ENCODE measurements at places on chromosomes 12 and 14.

DNA sequence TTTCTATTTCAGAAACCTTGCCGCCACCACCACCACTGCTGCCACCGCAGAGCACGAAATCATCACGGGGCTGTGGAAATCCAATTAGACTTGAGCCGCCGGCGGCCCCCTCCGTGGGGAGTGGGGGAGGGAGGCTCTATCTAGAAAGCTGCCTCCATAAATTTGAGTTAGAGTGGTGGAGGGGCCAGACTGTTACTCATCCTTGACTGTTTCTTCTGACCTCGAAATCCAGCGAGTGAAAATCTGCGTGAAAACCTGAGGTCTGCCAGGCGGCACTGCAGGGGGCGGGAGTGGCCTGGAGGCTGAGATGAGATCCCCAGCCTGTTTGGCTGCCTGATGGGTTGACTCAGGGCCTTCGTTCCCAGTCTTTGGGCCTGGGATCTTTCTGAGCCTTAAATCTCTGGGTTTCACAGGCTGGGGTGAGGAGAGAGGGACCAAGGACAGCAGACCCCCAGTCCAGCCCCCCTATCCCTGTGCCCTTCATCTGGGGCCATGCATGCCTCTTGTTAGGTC lies 29.9 kb downstream of the TSPAN9 start:
- DNase-seq: no peak

- DNase-seq: no peak
Measured at GRCh38 chr14:81765651-81766275, 232.1 kb upstream of the SEL1L start.

DNA sequence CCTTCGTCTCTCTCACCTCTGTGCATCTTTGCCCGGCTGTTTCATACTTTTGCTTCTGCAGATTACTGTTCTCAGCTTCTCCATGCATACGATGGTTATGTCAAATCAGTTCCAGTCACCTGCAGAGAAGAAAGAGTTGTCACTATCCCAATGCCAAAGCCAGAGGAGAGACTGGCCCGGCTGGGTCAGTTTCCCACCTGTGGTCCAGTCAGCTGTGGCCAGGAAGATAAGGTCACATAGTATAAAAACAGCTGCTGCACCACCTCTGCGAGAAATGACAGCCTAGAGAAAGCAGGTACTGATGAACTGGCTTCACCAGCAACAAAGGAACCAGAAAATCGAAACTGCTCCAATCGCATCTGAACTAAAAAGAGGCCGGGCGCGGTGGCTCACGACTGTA lies 6.4 kb upstream of the P2RX4 start:
- no peak for DNase-seq

- no peak for DNase-seq
Measured at GRCh38 chr14:89801136-89801535, 153.4 kb downstream of the EFCAB11 start.

DNA sequence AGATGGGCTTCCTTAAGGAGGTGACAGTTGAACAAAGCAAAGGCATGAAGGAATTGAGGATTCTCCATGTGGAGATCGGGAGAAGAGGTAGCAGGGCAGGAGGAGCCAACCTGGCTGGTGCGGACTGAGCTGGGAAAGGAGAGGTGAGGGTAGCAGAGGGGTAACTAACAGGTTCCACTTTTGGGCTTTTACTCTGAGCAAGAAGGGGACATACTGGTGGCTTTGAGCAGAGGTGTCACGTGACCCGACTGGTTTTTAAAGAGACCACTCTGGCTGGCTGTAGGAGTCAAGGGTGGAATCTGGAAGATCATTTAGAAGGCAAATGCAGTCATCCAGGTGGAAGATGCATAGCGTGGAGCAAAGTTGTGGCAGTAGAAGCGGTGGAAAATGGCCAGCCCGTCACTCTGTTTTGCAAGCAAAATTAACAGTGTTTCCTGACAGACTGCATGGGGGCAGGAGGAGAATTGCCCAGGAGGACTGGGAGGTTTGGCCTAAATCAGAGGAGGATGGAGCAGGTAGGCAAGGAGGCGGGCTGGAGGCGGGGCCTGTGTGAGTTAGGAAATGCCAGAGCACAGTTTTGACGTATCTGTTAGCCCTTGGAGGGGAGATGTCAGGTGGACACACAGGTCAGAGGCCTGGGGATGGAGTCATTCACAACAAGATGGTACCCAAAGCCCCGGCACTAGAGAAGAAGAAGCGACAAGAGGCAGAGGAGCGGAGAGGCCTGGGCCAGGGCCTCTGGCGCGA lies 156.3 kb upstream of the FKBP4 start:
- DNase-seq: no peak

DNA sequence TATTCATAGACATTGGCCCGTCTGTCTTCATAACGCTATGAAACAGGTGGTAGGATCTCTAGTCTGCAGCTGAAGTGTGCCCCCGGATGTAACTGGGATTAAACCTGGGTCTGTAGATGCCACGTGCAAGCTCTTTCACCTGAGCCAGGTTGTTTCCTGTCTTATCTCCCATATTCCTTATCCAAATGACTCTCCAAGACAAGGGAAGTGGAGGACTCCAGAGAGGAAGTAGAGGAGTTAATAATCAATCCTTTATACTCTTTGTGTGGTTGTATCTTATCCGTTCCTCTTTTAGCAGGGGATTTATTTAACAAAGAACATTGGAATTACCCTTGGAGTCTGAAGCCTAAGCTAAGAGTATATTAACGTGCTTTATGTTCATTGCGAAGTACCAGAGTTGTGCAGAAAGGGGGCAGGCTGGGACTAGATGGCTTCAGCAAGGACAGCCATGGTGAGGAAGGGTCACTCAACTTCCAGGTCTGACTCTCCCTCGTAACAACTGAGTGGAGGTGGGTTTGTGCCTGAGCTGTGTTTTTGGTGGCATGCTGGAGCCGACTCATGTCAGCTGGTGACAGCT lies 82.8 kb downstream of the RIN3 start:
- no peak for DNase-seq

DNA sequence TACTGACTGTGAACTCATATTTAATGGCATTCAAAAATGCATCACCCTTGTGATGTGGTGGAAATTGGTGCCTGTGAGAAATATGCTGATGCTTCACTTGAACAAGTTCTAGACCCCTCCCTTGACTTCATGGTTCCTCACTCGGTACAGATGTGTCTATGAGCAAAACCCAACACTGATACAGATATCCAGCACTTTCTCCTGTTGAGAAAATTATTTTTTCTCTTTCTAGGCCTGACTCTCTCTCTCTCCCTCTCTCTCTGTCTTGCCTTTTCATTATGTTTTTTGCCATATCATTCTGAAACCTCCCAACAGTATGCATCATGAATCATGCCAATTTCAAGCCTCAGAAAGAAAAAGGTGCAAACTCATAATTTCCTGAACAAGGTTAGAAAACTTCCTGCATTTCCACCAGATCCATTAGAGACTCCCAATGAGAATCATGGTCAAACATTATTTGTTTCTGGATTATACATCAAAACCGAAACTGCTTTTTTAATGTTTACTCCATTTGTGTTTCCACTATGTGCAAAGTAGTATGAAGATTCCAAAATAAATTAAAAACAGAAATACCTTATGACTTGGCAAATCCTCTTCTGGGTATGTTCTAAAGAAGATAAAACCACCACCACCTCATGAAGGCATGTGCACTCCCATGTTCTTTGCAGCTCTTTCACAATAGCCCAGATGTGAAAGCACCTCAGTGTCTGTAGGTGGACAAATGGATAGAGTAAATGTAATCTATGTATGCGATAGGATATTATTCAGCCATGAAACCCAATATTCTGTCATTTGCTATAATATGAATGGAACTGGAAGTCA lies 543.6 kb downstream of the TMEM121 start:
- DNase-seq: no peak

- no peak for DNase-seq
Measured at GRCh38 chr14:71474301-71475265, 457.6 kb upstream of the RGS6 start.

GRCh38 chr14:63603749-63604277 lies 37.9 kb downstream of the WDR89 start:
- no peak for DNase-seq

DNA sequence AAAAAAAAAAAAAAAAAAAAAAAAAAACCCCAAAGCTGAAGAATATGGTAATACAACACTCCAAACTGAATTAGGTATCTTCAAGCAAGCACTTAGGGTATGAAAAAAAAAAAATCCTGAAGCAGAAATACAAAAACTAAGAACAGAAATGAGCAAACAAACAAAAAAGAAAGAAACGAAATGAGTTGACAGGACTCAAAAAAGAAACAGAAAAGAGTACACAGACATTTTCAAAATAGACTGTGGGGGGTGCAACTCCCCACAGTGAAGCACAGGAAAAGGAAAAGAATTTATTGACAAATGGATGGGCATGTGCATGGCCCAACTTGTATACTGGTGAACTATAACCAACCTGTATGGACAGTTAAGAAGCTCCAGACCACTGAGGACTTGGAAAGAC lies 24.6 kb downstream of the RPS6KA5 start:
- DNase-seq: no peak

GRCh38 chr12:112169161-112169872 lies 44.0 kb downstream of the TRAFD1 start:
- no peak for DNase-seq

GRCh38 chr14:24135834-24136683 lies at the start of gene PSME1:
Gene PSME1, plus strand, starts transcription at chr14:24136194. Its CDS starts 69 bp downstream, at chr14:24136263.
- DNase-seq: peak; percentile 91

DNA sequence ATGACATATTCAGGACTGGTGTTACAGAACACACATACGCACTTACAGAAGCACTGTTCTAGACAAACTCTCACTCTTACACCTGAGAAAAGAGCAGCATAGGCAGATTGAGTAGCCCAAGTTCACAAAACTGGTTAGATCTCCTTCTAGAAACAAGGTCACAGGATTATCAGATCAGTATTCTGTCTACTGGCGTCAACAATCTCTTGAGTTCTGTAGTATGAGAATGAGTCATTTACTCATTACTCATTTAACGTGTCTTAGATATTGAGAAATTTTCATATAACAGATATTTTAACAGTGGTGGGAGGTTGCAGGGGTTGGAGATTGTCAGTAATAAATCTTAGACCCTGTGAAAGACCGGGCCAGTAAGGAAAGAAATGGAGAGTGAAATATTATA lies 2.8 kb upstream of the TSPAN8 start:
- DNase-seq: no peak

DNA sequence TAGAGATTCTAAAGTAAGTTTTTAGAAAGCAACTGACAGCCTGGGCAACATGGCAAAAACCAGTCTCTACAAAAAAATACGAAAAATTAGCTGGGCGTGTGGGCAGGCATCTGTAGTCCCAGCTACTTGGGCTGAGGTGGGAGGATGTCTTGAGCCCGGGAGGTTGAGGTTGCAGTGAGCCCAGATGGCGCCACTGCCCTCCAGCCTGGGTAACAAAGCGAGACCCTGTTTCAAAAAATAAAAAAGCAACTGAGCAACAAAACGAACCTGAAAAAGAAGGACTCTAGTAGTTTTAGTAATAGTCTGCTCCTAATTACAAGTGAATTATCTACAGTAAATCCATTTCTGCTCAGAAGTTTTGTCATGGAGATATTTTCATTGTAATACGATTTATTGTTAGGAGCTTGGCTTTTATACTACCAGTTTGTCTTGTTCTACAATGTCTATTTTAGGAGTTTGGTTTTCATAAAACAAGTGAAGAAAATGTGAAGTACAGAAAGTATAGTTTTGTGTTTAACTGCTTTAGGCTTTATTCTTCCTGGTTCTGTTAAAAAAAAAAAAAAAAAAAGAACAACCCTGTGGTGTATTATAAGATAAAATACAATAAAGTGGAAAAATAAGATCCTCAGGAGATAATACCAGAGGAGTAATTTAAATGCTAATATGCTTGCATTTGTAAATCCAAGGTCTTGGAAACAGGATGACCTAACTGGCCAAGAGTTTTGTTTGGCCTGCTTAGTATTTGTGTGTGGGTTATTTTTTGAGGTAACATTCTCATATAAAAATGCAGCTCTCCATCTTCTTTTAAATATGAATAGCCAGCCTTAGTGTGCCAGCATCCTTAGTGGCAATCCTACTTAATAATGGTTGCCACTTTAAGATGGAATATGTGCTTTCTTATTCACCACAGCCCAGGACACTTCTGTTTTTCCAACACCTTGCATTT lies 2.8 kb downstream of the TMX1 start:
- DNase-seq: no peak
